ENCODE measurements at places on chromosomes 13 and 19.
A peak's percentile ranks its signal among the peaks of the same experiment; 100 is the strongest.

DNA sequence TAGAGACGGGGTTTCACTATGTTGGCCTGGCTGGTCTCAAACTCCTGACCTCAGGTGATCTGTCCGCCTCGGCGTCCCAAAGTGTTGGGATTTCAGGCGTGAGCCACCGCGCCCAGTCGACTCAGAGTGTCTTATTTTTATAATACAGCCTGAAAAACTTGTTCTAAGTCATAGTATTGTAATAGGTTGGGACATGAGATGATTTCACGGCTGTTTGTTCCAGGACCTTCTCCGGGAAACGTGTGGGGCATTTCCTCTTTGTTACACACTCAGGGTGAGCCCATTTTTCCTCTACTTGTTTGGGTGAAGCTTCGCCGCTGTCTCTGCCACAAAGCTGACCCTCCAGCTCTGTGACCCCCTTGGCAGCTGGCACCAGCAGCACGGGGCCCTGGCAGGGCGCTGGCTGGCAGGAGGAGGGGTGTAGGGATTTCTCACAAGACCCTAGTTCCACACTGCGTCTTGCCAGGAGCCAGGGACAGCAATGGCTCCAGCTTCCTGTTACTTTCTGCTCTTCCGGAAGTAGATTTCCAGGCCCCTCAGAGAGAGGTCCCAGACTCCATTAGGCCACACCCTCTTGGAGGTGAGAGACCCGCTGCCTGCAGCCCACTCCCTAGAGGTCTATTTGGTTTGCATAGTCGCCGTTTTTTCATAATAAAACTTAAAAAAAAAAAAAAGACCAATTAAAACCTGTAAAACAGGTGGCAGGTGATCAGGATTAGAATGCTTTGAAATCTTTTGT lies 15.6 kb downstream of the FGF21 start:
- DNase-seq: no peak

- DNase-seq: no peak
These were observed 86.1 kb downstream of the GGACT start for GRCh38 chr13:100502446-100502845.

DNA sequence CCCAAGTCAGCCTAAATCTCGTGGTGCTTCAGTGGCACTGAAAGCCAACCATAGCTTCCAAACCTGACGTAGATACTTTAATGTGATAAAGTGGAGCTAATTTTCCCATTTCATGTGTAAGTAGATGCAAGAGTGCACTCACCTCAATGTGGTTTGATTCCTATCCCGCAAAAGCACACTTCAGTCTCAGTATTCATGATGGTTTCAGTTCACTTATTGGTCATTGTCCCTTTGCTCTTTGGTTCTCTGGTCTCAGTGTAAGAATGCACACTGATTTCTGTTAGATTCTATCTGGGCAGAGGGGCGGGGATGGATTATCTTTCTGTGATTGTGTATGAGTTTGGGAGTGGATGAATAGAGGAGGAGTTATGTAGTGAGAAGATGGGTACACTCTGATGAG lies 340.6 kb downstream of the KCNRG start:
- DNase-seq: no peak

GRCh38 chr13:45683701-45684100 lies 18.4 kb upstream of the CBY2 start:
- no peak for DNase-seq

- DNase-seq: no peak
These were observed 19.2 kb downstream of the SBNO2 start for GRCh38 chr19:1154731-1155351.

DNA sequence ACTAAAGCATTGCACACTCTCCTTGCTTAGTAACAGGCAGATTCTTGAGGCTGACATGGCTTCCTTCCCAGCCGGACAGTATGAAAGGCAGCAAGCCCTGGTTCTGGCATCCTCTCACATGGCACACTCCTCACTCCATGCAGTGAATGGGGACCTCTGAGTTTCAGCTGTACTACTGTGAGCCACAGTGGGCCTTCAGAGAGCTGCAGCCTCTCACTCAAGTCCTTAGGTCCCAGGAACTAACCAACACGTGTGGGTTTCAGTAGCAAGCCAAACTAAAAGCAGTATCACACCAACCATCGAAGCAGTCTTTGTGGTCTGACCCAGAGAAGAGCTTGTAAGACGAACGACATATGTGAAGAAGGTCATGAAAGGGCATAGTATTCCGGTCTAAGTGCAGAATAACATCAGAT lies 128.2 kb downstream of the TBC1D4 start:
- DNase-seq: no peak

GRCh38 chr13:20945952-20946383 lies 43.4 kb upstream of the XPO4 start:
- DNase-seq: no peak

DNA sequence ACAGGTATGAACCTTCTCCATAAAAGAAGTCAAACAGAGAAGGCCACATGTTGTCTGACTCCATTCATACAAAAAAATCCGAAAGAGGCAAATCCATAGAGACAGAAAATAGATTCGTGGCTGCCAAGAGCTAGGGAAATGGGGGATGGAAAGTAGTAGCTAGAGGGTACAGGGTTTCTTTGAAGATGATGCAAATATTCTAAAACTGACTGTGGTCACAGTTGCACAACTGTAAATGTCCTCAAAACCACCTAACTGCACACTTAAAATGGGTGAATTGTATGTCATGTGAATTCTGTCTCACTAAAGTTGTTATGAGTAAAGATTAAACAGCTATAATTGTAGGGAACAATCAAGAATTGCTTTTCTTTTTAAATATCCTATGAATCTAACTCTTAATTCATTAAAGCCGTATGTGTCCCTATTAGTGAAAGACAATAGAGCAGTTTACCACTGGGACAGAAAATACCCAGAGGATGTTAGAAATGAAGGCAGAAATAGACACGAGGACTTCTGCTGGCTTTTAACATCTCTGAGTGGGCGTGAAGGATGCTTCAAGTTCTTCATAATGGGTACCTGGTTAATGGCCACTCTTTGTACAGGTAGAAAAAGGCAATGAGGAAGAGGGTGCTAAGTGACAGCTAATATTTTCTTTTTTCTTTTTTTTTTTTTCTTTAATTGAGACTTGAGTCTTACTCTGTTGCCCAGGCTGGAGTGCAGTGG lies 21.2 kb downstream of the INSR start:
- DNase-seq: no peak

- no peak for DNase-seq
These were observed 3.1 kb downstream of the FGF9 start for GRCh38 chr13:21673789-21674489.

- no peak for DNase-seq
These were observed 518.2 kb upstream of the HTR2A start for GRCh38 chr13:47415048-47415447.

GRCh38 chr13:48575031-48575430 lies 42.2 kb upstream of the RCBTB2 start:
- DNase-seq: no peak

DNA sequence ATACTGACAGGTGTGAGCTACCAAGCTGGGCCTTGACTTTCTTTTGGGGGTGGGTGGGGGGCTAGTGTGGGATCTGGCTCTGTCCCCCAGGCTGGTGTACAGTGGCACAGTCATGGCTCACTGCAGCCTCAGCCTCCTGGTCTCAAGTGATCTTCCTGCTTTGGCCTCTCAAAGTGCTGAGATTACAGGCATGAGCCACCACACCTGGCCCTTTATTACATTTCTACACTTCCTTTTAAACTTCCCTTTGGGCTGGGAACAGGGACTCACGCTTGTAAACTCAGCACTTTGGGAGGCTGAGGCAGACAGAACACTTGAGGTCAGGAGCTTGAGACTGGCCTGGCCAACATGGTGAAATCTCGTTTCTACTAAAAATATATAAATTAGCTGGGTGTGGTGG lies 12.0 kb downstream of the FTL start:
- DNase-seq: no peak

DNA sequence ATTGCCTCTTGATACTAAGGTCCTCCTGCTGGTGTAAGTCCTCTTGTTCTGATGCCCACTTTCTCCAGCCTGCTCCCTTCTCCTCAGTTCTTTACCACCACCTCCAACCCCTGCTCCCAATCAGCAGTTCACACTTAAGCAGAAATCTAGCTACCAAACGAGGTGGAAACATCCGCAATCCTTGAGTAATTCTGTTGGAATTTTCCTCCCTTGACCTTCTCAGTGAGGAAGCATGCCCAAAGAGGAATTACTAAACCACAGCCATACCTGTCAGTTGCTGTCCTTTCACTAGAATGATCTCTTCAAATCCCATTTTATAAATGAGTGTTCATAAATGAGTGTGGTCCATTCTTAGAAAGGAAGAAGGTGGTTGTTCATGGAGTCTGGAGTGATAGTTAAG lies 289.9 kb downstream of the DACH1 start:
- no peak for DNase-seq

DNA sequence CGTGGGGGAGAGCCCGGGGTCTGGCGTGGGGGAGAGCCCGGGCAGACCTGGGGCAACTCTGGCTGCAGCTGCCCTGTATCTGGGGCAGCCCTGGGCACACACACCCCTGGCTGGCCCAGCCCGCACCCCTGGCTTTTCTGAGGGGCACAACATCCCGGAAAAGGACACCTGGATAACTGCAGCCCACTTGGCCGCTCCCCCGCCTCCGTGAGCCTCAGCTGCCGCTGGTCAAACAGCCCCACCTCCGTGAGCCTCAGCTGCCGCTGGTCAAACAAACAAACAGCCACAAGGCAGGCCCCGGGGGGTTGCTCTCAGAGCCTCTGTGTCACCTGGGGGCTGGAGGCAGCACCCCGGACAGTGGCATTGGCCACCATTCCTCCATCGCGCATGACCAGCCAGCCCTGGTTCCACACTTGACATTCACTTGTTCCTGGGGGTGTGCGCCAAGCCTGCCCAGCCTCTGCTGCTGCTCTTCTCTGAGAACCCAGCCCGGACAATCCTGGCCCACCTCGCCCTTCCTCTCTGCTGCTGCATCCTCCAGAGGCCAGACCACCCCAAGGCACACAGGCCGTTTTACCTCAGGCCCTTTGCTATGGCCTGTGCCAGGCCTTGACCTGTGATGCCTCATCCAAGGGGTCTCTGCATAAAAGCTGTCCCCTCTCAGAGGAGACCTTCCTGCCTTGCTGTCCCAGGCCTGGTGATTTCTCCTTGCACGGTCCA lies 19.9 kb downstream of the CEBPG start:
- no peak for DNase-seq

- DNase-seq: no peak
These were observed 4.3 kb upstream of the PALM3 start for GRCh38 chr19:14066134-14066533.

- DNase-seq: no peak
These were observed 484 bp downstream of the IL11 start for GRCh38 chr19:55369653-55370304.

GRCh38 chr19:11378319-11379189 lies 4.1 kb downstream of the SWSAP1 start:
- no peak for DNase-seq

- DNase-seq: no peak
These were observed 114.9 kb downstream of the PCCA start for GRCh38 chr13:100203696-100204367.

DNA sequence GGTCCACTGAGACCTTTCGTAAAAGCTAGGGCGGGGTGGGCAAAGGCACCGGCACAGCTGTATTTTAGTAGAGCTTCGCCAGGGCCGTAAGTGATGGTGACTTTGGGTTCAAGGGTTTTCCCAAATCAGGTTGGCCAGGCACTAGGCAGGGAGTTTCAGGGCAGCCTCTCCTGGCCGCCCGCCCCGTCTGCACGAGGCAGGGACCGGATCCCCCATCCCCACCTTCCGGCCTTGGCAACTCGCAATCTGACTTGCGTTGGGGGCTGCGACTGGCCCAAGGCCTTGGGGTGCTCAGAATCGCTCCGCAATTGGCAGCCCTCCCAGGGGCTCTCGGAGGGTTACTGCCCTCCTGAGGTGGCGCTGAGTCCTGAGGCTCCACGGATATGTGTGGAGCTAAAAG lies 4.1 kb upstream of the ZIC5 start:
- no peak for DNase-seq

- peak; percentile 28 for DNase-seq
These were observed 16.1 kb downstream of the ZFR2 start for GRCh38 chr19:3852614-3853254.
